GM13976 (cell line): ENCODE measurements at places on chromosomes 11 and 22.

GRCh38 chr22:26406118-26406517 lies 22.9 kb upstream of the ASPHD2 start:
- DNase-seq = no peak

GRCh38 chr11:67564230-67564629 lies 19.4 kb upstream of the GSTP1 start:
- DNase-seq = no peak

- DNase-seq = no peak
Observed at GRCh38 chr11:113397821-113398220, 10.2 kb downstream of the ANKK1 start.

DNA sequence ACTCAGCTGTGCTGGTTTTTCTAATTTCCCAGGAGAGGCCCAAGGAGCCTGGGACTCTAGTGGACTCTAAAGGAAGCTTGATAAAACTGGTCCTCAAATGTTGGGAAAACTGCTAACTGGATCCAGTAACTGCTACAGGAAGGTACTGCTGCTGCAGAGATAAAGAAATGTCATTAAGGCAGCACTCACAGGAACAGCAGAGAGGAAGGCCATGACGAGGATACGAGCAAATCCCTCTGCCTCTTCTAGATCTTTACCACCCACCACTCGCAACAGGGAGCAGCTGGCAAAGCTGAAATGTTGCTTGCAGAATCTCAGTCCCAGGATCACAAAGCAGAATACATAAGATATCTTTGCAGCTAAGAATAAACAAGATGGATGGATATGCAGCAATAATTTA lies 23.5 kb downstream of the TTC28 start:
- DNase-seq = no peak

DNA sequence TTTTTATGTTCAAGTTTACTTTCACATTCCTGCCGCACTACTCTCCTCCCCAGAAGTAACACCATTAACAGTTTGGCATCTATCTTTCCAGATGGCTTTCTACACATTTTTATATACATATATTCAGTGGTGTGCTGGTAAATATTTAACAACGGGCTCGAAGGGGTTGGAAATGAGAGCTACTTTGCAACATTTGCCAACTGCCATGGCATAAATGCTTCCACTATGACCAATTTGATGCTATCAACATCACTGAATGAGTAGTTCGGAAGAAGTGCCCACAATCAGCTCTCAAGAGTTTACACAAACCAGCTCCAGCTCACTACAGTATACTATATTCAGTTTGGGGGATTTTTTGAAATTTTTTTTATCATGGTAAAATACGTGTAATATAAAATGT lies 55.2 kb downstream of the RELT start:
- no peak for DNase-seq

DNA sequence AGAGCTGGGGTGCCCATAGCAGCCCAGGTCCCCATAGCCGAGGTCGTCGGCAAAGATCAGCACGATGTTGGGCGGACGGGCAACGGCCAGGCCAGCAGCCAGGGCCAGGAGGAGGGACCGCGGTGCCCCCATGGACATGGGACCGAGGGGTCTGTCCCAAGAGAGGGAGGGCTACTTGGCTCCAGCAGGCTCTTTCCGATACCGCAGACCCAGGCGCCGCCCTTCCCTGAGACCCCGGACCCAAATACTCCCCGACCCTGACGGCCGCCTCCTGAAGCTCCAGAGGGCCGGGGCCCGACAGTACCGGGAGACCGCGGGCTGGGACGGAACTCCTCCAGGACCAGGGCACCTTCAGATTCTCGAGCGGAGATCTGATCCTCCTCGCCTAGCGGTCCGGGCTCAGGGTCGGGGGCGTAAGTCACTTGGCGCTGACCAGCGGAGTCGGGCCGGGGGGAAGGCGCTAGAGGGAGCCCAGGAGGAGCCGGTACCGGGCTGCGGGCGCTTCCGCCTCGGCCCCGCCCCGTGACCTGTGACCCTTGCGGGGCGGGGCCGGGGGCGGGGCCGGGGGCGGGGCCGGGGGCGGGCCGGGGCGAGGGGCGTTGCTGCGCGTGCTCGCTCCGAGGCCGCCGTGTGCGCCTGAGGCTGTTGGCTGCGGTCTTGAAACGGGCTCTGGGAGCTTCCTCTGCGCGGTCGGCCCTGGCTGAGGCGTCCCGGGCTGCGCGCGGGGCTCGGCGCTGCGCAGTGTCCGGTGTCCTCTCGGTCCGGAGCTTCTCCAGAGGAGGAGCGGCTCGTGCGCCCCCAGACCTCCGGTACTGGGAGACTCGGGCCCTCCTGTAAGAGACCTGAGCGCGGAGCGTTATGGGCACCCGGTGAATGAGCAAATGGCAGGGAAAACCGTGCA lies at the start of gene ARSA:
Gene ARSA (minus strand): TSS at position 511 of the 901 bp plus-strand sequence. CDS start 373 bp downstream, at position 138.
- peak; percentile 93 for DNase-seq

GRCh38 chr11:57124917-57125316 lies 56.8 kb upstream of the LRRC55 start:
- DNase-seq = no peak

DNA sequence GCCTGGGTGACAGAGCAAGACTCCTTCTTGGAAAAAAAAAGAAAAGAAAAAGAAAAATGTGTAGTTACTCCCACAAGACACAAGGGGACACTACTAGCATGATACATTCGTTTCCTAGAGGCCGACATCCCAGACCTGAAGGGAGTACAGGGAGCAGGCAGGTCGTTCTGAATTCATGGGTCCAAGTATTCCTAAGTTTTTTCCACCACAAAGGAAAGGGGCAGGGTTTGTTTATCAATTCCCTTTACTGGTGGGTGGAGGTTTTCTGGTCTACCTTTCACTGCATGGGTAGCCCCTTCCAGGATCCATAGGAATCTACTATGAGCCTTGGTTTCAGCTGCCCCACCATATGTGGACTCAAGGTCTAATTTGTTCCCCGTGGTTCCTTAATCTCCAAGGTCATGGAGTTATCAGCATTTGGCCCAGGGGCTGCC lies 11.8 kb downstream of the TIGD3 start:
- DNase-seq = peak; percentile 86

- no peak for DNase-seq
Observed at GRCh38 chr11:9077164-9077563, 14.2 kb downstream of the SCUBE2 start.

GRCh38 chr11:72781313-72782080 lies 12.3 kb downstream of the STARD10 start:
- DNase-seq = peak; percentile 87

- no peak for DNase-seq
Observed at GRCh38 chr11:1834779-1835670, at the start of gene SYT8. Gene SYT8, plus strand, starts transcription at chr11:1834990. Its CDS starts 116 bp downstream, at chr11:1835106.
